GM06990 (cell line): ENCODE measurements at places on chromosomes 1 and 21.

DNA sequence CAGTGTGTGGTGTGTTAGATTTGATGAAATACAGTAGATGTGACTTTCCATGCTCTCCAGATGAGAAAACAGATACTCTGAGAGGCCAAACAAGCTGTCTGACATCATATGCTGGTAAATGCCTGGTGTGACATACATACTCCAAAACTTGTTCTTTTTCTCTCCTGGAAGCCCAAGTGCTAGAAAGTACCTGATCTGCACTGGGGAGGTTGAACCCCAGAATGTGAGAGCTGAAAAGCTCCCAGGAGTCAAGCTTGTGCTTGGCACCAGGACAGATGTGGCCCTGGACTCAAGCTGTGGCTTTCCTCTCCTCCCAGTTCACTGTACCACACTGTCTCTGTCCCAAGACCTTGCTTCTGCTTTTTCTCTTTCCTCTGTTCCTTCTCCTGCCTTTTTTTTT is 389.0 kb upstream of the USP24 start:
- DNase-seq = no peak

DNA sequence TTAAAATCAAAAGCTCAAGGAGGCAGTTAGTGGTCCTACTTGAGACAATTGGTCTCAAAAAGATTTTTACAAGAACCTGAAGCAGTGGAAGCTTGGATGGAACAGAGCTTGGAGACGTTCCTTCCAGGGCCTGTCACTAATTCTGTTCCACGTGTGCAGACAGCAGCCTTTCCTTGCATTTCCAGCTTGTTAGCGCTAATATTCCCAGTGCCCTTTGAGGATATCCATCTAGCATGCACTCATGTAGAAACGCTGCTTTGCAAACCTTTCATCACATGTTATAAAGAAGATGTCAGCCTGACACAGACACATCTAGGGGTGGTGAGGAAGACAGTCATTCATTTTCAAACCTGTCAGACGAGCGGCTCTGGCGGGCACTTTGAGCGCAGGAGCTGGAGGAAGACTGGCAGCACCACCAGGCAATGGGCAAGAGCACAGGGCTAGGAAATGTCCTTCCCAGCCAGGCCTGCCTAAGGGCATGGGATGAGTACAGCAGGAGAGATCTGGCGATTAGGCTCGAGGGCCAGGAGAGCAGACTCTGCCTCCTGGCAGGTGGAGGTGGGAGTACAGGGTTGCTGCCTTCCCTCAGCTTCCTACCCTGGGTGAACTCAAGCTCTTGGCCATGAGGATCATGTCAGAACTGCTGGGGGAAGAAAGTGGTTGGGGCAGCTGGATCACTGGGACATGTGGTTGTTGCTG is 55.5 kb downstream of the CASQ2 start:
- DNase-seq = no peak

DNA sequence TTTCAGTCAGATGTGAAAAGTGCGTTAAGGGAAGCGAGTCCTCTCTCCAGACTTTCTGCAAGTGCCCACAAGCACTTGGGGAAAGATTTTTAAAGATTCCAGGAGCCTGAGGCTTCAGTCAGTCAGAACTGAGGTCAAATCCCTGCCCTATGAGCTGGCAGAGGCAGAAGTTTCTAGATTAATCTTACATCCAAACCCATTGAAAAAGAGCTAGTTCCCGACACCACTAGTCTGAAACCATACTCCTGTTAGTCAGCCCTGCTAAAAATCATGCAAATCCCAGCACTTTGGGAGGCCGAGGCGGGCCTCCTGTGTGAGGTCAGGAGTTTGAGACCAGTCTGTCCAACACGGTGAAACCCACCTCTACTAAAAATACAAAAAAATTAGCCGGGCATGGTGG is 21.0 kb downstream of the RSPH1 start:
- DNase-seq = no peak

GRCh38 chr1:245823408-245824147 is 668.8 kb downstream of the KIF26B start:
- DNase-seq = no peak

DNA sequence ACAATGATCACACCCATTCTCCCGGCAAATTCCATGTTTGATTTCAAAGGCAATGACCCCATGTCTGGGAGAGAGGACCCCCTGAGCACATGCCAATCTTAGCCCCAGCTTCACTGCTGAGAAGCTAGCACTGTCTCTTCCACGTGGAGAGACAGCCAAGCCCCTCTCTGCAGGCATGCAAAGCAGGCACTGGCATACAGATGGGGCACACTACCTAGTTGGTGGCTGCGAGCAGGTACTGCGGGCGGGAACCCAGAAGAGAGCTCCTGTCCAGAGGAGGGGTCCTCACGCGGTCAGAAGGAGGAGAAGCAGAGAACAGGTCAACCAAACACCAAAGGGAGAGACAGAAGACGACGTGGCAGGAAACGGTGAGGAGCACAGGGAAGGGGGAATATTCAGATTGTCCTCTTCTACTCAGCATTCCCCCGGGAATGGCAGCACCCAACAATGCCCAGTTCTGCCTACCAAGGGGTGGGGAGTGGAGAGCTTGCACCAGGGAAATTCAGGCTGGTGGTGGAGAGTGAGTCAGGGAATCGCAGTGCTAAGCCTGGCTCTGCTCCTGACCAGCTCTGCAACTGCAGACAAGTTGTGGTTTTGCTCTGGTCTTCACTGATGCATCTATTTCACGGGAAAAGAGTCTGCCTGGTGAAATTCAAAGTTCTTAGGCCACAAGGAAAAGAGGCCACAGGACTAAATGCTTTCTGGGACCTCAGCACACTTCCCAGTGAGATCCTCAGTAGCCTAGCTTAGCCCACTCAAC is 48.1 kb upstream of the GOLT1A start:
- no peak for DNase-seq

DNA sequence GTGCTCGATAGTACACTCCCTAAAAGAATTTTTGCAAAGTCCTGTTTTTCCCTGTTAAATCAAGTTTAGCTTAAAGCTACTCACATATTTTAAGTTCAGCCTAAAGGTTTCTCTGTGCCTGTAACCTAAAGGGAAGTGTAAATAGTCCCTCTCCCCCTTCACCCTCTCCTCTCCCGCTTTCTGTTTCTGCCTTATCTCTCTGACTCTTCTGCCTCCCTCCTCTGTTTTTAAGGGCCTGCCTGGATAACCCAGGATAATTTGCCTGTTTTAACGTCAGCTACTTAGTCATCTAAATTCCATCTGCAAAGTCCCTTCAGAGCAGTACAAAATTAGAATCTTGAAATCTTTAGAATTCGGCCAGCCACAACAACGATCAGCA is 92.6 kb downstream of the NID1 start:
- DNase-seq = no peak
